ENCODE measurements at places on chromosomes 1 and 21.

DNA sequence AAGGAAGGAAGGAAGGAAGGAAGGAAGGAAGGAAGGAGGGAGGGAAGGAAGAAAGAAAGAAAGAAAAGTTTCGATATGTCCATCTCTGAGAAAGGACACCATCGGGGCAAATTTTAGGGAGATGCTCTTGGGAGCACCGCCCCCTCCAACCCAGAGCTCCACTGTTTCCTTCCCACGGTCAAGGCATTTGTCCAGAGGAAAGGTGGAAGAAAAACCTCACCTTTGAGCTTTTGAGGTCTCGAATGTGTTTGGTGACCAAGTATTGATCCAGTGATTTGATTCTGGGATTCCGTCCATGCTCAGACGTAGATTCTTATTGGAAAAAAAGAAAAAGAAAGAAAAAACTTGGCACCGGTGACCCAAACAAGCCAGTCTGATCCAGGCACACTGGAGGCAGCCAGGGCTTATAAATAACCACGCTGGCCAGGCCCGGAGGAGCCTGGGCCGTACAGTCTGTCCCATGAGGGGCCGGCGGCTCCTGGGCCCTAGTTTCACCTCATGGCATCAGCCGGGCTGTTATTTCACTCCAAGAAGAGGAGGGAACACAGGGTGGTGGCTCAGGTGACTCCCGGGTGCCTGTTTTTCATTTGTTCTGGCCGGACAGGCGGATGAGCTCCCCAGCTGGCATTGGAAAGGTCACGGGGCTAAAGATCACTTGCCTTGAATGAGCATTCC, 36.1 kb upstream of the SLC25A33 start:
- DNase-seq = no peak

GRCh38 chr1:55047611-55048010, 8.3 kb downstream of the PCSK9 start:
- DNase-seq = no peak

GRCh38 chr1:1430114-1430982, 5.1 kb upstream of the VWA1 start:
- no peak for DNase-seq

- DNase-seq = no peak
Observed at GRCh38 chr1:31376375-31377134, 3.7 kb upstream of the FABP3 start.

DNA sequence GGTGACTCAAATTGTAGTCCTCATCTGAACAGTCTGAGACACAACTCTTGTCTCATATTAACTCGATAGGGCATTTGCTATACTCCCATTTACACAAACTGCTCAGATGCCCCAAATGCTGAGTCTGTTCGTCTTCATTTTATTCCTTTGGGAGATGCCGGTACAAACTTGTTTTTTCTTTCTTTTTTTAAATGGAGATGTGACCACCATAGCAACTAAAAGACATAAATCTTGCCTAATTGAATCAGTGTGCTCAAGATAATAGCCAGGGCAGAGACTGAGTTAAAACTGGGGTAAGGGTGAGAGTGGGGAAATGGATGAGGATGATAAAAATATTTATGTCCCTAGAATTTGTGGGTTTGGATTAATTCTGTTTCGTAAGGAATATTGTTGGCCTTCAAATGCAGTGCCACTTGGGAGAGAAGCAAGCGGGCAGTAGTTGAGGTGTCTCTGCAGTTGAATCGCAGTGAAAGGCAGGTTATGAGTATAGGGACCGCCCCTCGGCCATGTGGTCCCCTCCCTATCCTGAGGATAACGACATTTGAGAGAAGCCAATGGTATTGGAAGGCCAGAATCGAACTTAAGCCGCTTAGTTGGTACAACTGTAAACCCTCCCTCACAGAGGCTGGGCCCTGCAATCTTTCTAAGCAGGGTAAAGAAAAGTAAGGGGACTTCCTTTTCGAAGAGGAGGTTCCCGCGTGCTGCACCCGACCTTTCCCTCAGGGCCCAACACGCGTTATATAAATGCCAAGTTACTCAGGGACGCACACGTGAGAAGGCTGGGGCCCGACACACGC, 859 bp upstream of the LRRC8B start:
- no peak for DNase-seq

- no peak for DNase-seq
Observed at GRCh38 chr1:55622074-55622473, 406.9 kb upstream of the USP24 start.

GRCh38 chr1:223756806-223757700, 44.7 kb downstream of the CAPN2 start:
- DNase-seq = no peak

DNA sequence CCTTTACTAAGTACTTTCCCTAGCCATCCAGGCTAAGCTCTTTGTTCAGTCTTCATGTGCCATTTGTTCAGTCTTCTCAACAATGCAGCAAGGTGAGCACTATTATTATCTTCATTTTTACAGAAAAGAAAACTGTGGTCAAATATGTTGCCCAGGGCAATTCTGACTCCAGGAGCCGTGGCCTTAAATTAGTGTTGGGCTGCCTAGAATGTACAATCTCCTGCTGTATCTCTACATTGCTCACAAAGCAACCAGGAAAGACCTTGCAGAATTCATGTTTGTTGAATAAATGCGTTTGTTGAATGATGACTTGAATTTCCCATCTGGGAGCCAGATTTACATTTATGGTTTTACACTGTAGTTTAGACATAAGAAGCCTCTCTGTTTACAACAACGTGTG, 14.2 kb downstream of the CD101 start:
- no peak for DNase-seq

- DNase-seq = no peak
Observed at GRCh38 chr21:33696465-33696864, 54.2 kb downstream of the ITSN1 start.

DNA sequence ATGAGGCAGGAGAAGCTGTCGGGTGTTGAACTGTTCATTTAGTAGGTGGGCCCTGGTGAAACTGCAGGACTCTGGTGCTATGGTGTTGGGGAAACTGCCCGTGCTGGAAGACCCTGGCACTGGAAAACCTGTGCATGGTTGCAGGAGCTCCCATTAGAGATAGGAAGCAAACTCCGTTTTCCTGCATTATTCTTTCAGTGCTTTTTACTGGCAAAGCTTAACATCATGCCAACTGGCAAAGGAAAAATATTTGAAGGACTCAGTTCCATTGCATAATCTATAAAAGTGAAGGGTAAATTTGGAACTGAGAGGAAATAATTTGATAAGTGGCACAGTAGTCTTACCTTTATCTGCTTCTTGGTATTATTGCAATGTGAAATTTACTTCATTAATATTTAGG, 31.7 kb upstream of the MPC2 start:
- DNase-seq = no peak

All from activated CD4-positive, alpha-beta T cell treated with anti-CD3 and anti-CD28 coated beads for 1 hour (primary cell).